ENCODE measurements at places on chromosomes 6 and 20. TPM values are rescaled to one million over a fixed set of nuclear protein-coding genes. Genes with fewer than 3 reads are reported as not detected.

Gene SUPT3H
- 15.3 TPM for polyA plus RNA-seq

Gene MOXD1
- polyA plus RNA-seq, result not detected

Gene EDN3
- not detected for polyA plus RNA-seq

Gene HMGCLL1
- 13.6 TPM for polyA plus RNA-seq

Gene UBE2C
- not detected for polyA plus RNA-seq

Gene SASH1
- polyA plus RNA-seq, result 4.3 TPM

Gene IRAK1BP1
- polyA plus RNA-seq, result 8.1 TPM

Gene NFYA
- polyA plus RNA-seq, result 4.2 TPM

Gene PRSS16
- 6.3 TPM for polyA plus RNA-seq

Gene EPHA7
- polyA plus RNA-seq, result 33.8 TPM

Gene OR2H1
- polyA plus RNA-seq, result not detected

Gene PIM1
- polyA plus RNA-seq, result 2.8 TPM

Gene APOBEC2
- 4.9 TPM for polyA plus RNA-seq

Gene CENPB
- polyA plus RNA-seq, result 1.9 TPM

Gene BCAS4
- 3.1 TPM for polyA plus RNA-seq

Gene CST5
- not detected for polyA plus RNA-seq

Gene BTN1A1
- polyA plus RNA-seq, result not detected

Gene GLP1R
- polyA plus RNA-seq, result not detected

Gene C6orf58
- polyA plus RNA-seq, result not detected

Gene TSBP1
- not detected for polyA plus RNA-seq

Gene HTR1E
- polyA plus RNA-seq, result 0.58 TPM

Gene HLA-G
- not detected for polyA plus RNA-seq

Gene NOP56
- 72.1 TPM for polyA plus RNA-seq

Gene SUMO4
- 2.7 TPM for polyA plus RNA-seq

Gene DCDC2
- 0.40 TPM for polyA plus RNA-seq

Gene RAET1G
- not detected for polyA plus RNA-seq

Gene OR2J2
- not detected for polyA plus RNA-seq

All from Purkinje cell (primary cell).